Stimulated activated naive CD4-positive, alpha-beta T cell (primary cell): ENCODE measurements at places on chromosomes 2 and 18.

- DNase-seq: no peak
Measured at GRCh38 chr18:54805571-54806334, 22.5 kb upstream of the RAB27B start.

DNA sequence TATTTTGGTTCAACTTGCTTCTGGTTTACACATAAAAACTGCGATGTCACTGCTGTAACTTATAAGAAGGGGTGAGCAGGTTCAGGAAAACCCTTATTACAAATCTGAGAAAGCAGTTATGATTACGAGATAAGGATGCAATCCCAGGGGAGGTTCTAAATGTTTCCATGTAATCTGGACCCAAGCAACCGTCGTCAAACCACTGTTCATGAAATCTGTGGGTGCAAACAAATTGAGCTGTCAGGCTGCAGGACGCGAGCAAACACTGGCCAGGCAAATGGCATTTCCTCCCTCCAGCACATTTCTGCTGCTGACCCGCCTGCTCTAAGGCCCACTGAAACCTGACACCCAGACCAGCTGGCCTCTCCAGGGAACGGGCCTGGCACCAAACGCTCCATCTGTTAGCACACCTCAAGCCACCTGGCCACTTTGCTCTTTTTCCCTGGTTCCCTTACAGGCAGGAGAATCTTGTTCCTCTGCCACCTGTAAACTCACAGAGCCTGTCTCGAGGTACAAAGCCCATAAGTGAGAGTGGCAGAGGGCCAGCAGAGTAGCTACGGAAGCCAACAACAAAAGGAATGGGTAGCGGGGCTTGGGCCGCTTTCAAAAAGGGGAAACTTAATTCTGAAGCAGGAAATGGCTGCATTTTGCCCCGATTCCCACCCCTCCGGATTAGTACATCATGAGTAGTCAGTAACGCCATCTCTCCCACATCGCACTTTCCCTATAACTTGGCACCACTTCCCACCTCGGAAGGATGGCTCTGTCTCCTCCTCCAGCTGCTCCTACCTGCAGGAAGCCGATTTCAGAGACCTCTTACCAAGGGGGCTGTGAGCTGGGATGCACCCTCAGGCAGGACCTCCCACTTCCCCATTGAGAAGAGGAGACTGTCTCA lies 26.5 kb downstream of the CRACDL start:
- no peak for DNase-seq

DNA sequence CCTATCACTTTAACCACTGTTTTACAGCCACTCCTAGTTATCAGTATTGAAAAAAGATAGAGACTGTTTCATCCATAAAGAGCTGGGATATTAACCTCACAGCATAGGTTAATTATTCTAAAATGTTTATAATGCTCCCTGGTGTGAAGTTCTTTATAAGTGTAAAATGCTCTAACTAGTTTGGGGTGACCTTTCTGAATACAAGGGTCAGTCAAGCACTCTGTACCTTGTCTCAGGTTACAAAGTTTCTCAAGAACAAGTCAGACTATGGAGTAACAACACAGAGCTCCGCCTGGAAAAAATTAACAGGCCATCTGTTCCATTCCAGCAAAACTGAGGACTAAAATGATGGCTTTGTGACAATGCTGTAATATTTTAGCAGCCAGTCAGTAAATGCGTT lies 107.4 kb downstream of the NOL4 start:
- DNase-seq: no peak

GRCh38 chr18:35465329-35465728 lies 32.4 kb downstream of the INO80C start:
- DNase-seq: no peak

GRCh38 chr2:72619626-72620025 lies 206.2 kb downstream of the EXOC6B start:
- no peak for DNase-seq

DNA sequence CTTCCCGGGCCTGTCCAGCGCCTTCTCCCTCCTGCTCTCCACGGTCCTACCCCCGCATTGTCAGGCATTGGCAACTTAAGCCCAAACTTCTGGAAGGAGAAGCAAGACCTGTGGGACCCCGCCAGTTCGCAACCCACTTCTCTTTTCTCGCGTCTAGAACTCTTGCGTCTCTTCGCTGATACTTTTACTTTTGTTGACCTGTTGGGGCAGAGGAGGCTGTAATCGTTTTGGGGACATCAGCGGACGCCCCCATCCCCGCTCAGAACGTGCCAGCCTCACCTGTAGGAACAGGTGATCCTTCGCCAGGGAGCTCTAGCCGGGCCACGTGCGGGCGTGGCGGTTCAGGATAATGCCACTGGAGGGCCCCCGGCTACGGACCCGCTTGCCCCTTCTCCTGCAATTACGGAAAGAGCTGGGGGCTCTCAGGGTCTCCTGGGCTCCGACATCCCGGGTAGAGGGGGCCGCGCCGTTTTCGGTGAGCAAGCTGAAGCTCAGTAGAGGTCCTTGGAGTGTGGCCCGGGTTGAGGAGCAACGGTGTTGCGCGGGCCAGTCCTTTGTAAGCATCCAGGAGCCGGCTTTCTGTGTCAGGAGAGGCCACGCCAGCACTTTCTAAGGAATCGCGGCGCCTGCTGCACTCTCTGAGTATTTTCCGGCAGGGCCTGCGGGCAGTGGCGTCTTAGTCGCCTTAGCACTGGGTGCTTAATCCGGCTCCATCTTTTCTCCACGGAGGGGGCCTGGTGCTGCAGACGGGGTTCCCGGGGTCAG lies 1.6 kb downstream of the MTCL1 start:
- DNase-seq: no peak

GRCh38 chr2:46284260-46284659 lies 12.9 kb upstream of the EPAS1 start:
- DNase-seq: no peak
